ENCODE measurements at places on chromosomes 5 and 9.

- no peak for DNase-seq
Observed at GRCh38 chr5:132850066-132850465, 16.2 kb downstream of the GDF9 start.

- no peak for DNase-seq
Observed at GRCh38 chr9:93225417-93225816, 41.5 kb downstream of the WNK2 start.

DNA sequence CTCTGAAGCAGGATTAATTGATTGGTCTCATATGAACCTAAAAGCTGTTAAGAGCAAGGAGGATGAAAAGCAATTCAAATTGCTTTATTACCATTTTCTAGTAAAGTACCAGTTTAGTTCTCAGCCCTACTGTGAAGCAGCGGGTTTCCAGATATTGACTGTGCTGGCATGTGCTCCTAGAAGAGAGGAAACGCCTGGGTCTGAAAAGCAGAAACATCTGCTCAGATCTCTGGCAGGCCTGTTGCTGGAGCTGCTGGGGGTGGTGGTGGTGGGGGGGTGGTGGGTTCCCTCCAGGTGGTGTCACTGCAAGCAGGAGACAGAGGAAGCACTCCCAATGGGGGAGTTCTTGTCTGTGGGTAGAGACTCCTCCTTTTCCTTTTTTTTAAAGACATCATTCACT, 105.5 kb upstream of the ZNF462 start:
- DNase-seq: no peak

DNA sequence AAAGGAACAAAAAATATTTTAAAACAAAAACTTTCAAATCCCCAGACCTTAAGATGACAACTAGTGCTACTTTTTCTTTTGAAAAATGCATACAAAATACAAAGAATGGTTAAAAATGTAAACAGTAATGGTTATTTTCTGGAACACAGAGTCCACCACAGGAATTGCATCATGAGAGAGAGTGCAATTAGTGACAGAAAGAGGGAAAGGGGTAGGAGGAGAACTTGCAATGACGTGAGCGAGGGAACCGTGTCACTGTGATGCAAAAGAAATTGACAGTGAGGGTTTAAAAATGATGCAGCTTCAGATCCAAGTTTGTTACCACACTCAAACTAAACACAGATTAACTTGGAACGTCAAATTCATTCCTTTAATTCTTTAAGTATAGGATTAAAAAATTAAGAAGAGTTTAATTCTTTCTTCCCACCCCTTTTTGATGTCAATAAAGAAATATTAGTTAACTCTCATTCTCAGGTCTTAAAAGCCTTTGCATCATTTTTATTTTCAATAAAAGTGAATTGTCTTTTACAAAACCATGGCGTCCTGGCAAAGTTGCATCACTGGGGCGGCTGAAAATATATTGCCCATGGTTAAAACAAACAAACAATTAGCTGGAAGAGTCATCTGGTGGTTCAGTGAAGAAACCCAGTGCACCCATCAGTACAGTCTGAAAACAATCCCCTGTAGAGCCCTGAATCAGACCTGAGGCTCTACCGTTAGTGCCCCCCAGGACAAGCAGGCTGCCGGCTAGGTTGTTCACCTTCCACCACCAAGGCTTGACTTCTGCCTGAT, 39.5 kb downstream of the MACROH2A1 start:
- DNase-seq: no peak

- DNase-seq: peak; percentile 77
Observed at GRCh38 chr5:80181618-80182211, 74.1 kb downstream of the SERINC5 start.

DNA sequence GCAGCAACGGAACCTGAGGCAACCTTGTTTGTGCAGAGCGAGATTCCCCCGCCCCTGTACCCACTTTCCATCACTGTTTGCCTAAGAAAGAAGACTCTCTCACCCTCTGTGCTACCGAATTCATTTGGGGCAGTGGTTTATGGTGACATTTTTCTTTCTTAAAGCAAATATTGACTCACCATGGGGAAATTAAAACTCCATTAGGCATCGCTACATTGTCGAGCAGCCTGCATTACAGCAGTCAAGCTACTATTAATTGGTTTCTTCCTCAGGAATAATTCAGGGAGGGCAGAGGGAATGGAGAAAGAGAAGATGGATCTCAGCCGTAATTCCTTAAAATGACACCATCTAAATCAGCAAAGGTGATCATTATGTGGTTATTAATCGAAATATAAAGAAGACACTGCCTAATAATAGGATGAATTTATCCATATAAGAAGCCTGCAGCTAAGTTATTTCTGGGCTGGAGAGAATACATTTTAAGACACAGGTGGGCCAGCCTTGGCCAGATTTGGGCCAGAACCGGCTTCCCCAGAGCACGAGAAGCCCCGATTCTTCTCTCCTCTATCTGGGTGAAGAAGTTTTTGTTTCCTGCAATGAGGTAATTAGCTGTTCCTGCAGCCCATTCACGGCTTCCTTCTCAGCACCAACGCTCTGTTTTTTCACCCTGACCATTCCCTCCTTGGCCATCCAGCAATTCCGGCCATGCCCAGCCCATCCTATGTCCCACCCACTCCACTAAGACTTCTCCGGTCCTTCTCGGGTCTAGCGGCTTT, 16.8 kb downstream of the CFAP77 start:
- DNase-seq: no peak

DNA sequence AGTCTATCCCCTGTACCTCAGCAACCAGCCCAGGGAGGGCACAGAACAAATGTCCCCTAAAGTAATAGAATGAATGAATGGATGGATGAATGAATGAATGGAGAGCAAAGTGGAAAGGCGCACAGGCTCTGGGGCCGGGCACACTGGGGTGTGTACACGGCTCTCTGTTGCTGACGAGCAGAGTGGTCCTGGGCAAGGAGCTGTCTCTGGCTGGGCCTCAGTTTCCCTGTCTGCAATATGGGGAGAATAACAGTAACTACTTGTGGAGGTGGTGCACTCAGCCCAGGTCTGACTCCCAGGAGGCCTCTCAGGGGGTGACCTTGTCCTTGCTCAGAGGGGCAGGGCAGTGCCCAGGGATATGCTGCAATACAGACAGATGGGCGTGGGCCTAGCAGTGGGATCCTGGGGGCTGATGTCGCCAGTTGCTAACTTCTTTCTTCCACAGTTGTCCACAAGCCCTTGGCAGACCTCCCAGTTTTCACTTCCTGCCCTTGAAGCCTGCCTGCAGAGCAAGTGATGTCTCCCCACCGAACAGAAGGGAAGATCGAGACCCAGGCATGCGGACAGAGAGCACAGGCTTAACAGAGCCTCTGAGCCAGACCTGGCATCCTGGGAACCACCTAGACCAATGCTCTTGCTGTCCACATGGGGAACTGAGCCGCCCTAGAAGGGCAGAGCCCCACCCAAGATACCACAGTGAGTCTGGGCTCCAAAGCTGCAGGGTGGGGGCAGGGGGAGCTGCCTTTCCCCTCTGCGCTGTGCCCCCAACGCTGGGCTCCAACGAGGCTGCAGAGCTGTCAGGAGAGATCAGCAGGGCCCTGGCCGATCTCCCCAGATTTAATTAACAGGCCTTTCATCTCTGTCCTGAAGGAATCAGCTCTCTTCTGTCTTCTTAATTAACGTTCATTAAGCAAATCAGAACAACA, 13.6 kb upstream of the LAMC3 start:
- peak; percentile 66 for DNase-seq

DNA sequence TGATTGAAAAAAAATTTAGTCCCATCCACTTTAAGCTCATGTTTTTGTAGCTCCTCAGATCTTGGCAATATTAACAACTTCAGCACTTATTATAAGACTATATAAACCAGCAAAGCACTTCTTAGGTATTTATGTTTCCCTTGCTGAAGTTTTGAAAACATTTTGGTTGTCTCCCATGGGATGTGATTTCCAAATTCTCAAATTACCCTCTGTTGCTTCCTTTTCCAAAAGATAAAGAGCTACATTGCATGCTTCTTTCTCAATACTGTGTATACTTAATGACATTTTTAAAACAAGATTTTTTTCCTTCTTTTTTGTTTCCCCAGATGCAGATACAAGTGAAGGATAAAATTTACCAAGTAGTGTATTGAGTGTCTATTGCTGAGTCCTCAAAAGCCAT, 567.1 kb downstream of the CSNK1G3 start:
- DNase-seq: no peak

GRCh38 chr5:128062172-128062746, 21.3 kb upstream of the SLC12A2 start:
- no peak for DNase-seq

- DNase-seq: no peak
Observed at GRCh38 chr9:83247732-83248131, 184.8 kb upstream of the RASEF start.

GRCh38 chr5:18010053-18010452, 375.8 kb downstream of the TAF11L14 start:
- DNase-seq: no peak

- DNase-seq: peak; percentile 74
Observed at GRCh38 chr9:132169672-132170392, 8.0 kb downstream of the NTNG2 start.

DNA sequence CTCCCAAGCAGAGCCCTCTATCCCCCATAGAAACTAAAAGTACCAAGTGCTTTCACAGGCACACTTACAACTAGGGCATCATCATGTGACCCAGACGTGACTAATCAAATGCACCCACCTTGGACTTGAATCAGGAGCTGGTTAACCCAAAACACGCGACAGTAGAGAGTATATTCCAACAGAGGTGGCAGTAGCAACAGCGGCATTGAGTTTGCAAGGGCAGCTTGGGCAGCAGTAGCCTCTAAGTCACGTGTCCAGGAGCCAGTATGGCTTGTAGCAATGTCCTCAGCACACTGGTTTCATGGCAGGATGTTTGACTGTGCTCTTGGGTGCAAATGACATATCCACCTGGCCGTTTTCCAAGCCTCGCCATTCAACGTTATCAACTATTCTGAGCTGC, 73.4 kb upstream of the DNAH5 start:
- DNase-seq: no peak

DNA sequence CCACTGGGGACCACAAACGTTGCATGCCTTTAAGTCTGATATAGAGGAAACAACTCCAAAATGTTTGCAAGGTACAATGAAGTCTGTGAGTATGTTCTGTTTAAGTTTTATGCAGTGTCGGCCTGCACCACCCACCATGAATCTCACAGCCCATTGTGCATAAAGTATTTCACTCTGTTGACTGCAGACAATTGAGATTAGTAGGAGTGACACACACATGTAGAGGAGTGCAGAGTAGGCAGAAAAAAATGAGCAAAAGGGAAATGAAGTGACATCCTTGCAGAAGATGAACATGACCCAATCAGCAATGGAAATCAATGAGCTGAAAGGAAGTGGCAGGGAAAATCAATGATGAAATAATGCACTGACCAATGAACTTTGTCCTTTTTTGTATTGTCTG, 315.6 kb upstream of the PTPRD start:
- no peak for DNase-seq

- no peak for DNase-seq
Observed at GRCh38 chr9:13786711-13787110, 507.2 kb upstream of the MPDZ start.

GRCh38 chr9:38183994-38184568, 115.1 kb upstream of the SHB start:
- DNase-seq: no peak

- DNase-seq: no peak
Observed at GRCh38 chr9:126459126-126459525, 132.5 kb downstream of the MVB12B start.

DNA sequence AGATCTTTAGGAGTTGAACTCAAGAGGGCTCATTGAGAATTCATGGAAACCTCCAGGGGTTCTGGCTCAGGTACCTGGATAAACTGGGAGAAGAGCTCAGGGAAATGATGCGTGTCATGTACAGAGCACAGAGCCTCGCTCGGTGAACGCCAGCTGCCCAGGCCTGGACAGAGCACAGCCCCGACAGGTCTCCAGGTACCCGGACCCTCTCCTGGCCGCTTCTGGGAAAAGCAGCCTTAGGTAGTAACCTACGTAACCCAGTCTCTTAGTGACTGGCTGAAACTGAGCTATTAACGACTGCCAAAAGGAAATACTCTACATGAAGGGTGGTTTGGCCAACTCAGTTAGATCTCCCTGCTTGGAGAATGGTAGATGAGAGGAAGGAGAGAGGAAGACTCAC, 157.4 kb downstream of the TTLL11 start:
- no peak for DNase-seq

DNA sequence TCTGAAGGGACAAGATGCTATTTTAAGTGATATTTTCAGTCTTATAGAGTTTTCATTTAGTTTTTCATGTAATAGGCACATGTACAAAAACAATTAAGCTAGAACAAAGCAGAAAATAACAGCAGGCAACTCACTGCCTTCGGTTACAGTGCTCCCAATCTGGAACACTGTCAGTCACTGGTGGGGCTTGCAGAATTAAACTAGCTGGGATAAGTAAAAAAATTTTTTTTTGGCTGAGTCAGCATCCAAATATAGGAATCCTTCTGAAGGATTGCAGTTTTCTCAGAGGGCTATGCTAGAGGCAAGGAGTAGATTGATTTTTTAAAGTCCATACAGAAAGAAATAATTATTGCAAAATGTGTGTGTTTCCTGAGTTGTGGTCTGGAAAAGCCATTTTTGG, 250.2 kb upstream of the RFX3 start:
- DNase-seq: no peak

DNA sequence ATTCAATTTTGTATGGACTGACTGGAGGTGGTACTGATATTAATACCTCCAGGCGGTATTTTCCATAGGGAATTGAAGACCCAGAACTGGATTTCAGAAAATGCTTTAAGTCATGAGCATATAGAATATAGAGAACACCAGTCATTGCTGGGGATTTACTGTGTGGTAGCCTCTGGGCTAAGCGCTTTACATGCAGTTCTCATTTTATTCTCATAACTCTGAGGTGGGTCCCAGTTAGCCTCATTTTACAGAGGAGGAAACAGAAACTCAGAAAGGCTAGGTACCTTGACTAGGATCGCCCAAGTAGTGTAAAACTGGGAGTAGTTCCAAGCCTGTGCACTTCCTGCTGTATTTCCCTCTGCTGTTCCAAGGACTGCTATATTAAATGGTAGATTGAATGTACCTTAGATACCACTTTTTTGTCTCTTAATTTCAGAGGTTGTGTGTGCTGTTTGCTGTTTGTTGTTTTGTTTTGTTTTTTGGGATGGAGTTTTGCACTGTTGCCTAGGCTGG, 13.8 kb downstream of the SLC44A1 start:
- no peak for DNase-seq

- no peak for DNase-seq
Observed at GRCh38 chr9:71587576-71588362, 180.5 kb downstream of the CEMIP2 start.

- peak; percentile 62 for DNase-seq
Observed at GRCh38 chr5:134503088-134503936, 22.2 kb upstream of the JADE2 start.

DNA sequence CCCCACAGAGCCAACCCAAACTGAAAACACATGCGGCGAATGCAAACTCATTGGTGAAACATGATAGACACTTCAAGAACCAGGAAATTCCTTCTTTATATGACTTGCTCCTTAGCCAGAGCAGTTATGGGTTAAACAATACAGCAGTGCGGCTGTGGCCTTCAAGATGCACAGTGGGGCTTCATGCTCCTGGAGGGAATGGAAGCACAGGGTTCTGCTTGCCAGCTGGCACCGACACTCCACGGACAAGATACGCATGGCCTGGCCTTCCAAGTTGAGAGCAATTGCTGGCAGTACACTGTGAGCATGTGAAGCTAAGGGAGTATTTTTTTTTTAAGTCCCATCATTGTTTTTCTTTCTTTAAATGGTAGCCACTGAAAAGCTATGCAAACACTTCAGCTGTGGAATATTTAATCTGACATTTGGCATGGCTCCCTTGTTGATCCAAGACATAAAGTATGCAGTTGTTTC, 451.6 kb upstream of the CD180 start:
- DNase-seq: peak; percentile 63

- no peak for DNase-seq
Observed at GRCh38 chr5:26192486-26192885, 845.9 kb downstream of the CDH9 start.

Data from lower lobe of right lung (tissue), 2 donors.